Right cardiac atrium (tissue), 5 donors: ENCODE measurements at places on chromosomes 5 and 9. TPM values are rescaled to one million over a fixed set of nuclear protein-coding genes. Genes with fewer than 3 reads are reported as not detected.

- no peak for DNase-seq
Observed at GRCh38 chr5:96522635-96523355, 89.7 kb upstream of the PCSK1 start.

MYMK gene
- total RNA-seq, result not detected

CDC20B gene
- total RNA-seq, result not detected

ZSWIM6 gene
- 6.3 TPM for total RNA-seq

PCDHA12 gene
- total RNA-seq, result 0.20 TPM

- DNase-seq, result no peak
Observed at GRCh38 chr5:135304352-135305221, 94.4 kb downstream of the MACROH2A1 start.

DNA sequence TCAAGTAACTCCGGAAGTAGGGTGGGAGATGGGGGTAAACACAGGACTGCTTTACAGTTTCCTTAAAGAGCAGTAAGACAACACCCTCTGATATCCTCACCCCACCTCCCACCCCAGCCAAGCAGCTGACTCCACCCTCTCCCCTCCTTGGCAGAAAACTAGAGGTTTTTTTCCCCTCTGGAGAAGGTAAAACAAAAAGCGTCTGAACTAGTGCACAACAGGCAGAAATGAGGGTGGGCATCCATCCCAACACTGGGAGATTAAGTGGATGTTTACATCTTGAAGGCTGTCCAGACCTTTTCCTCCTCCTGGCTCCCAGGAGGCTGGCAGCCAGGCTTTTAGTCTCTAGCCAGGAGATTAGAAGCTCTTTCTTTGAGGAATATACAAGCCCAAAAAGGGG is 13.9 kb upstream of the CTNNAL1 start:
- DNase-seq, result peak; percentile 54

GRCh38 chr9:6929441-6930215 is 171.9 kb downstream of the KDM4C start:
- DNase-seq, result no peak

DNA sequence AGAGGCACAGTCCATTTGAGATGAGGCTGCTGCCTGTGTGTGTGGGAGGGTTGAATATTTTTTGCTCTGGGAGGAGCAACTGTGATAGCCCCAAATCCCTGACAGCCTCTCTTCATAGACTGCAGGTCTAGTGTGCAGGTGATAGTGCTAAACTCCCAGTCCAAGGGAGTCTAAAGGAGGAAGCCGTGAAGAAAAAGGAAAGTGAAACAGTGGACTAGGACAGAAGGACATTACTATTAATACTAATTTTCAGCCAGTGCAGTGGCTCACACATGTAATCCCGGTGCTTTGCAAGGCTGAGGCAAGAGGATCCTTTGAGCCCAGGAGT is 295.0 kb downstream of the PDE4D start:
- no peak for DNase-seq

GRIA1 gene
- total RNA-seq, result 0.42 TPM

DNA sequence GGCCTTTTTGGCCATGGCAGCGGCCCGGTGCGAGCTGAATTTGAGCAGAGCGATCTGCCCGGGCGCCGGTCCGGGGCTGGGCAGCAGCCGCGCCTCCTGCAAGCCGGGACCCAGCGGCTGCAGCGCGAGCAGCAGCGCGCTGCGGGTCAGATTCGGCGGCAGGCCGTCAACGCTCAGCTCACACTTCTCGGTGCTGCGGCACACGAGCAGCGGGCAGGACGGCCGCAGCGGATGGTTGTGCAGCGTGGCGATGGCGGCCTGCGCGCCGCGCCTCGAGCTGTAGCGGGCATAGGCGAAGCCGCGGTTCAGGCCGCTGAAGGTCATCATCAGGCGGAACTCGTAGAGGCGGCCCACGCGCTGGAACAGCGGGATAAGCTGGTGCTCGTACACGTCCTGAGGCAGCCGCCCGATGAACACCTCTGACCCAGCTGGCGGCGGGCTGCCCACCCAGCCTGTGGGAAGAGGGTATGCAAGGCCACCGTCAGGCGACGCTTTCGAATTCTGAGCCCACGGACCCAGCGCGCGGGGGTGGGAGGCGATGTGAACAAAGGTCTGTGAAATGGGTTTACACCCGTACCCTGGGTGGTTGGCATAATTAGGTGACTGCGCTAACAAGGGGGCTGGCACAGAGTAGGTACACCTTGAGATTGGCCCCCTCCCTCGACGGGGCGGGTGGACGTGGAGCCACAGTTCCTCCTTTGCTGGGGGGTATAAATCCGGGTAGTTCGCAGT is 755 bp downstream of the DND1 start:
- peak; percentile 59 for DNase-seq

GRCh38 chr9:1058826-1059487 is 8.8 kb downstream of the DMRT2 start:
- no peak for DNase-seq

- DNase-seq, result no peak
Observed at GRCh38 chr9:69582018-69582417, 90.2 kb downstream of the APBA1 start.
